ENCODE measurements at places on chromosomes 6 and 20. TPM values are rescaled to one million over a fixed set of nuclear protein-coding genes. Genes with fewer than 3 reads are reported as not detected.

TTLL9 gene
- 5.8 TPM for total RNA-seq

SLC16A10 gene
- total RNA-seq: 36.8 TPM

METTL24 gene
- total RNA-seq: 5.5 TPM

BPIFB1 gene
- total RNA-seq: 1.4 TPM

FAM83C gene
- 0.72 TPM for total RNA-seq

CENPQ gene
- total RNA-seq: 16.6 TPM

PREX1 gene
- total RNA-seq: 6.5 TPM

HLA-A gene
- total RNA-seq: 206 TPM

RRAGD gene
- 9.6 TPM for total RNA-seq

LY6G6C gene
- 3.1 TPM for total RNA-seq

FBXO5 gene
- 13.7 TPM for total RNA-seq

TDRD6 gene
- 6.7 TPM for total RNA-seq

C2 gene
- 27.0 TPM for total RNA-seq

ULBP2 gene
- 3.6 TPM for total RNA-seq

SMIM8 gene
- 17.3 TPM for total RNA-seq

GPR6 gene
- total RNA-seq: not detected

HSPA12B gene
- 13.5 TPM for total RNA-seq

FAM184A gene
- 8.7 TPM for total RNA-seq

PI3 gene
- not detected for total RNA-seq

CD83 gene
- 5.5 TPM for total RNA-seq

PAK5 gene
- 3.1 TPM for total RNA-seq

TMEM151B gene
- 0.96 TPM for total RNA-seq

ZNF76 gene
- total RNA-seq: 9.9 TPM

XKR7 gene
- total RNA-seq: 0.48 TPM

DSN1 gene
- total RNA-seq: 7.5 TPM

CCN6 gene
- 6.7 TPM for total RNA-seq

THBD gene
- 33.5 TPM for total RNA-seq

RBM24 gene
- total RNA-seq: 25.0 TPM

TPBG gene
- total RNA-seq: 5.8 TPM

FKBP1A gene
- total RNA-seq: 68.6 TPM

SIRPB1 gene
- total RNA-seq: 4.8 TPM

PNPLA1 gene
- total RNA-seq: 1.4 TPM

B3GAT2 gene
- total RNA-seq: 4.3 TPM

ME1 gene
- total RNA-seq: 6.5 TPM

STMN3 gene
- 12.5 TPM for total RNA-seq

PACSIN1 gene
- total RNA-seq: 0.72 TPM

SIGLEC1 gene
- 5.8 TPM for total RNA-seq

IPCEF1 gene
- 4.1 TPM for total RNA-seq

BPIFA1 gene
- not detected for total RNA-seq

MRPS10 gene
- total RNA-seq: 30.8 TPM

OR12D3 gene
- 3.6 TPM for total RNA-seq

POPDC3 gene
- 1.7 TPM for total RNA-seq

FOXS1 gene
- 0.72 TPM for total RNA-seq

CRIP3 gene
- 5.5 TPM for total RNA-seq

TBX18 gene
- 43.6 TPM for total RNA-seq

GRM1 gene
- total RNA-seq: 1.9 TPM

SPTLC3 gene
- total RNA-seq: 7.9 TPM

VGLL2 gene
- not detected for total RNA-seq

PLCB1 gene
- 49.1 TPM for total RNA-seq

ANGPT4 gene
- total RNA-seq: 0.24 TPM

ARG1 gene
- total RNA-seq: 8.9 TPM

SLC23A2 gene
- total RNA-seq: 12.5 TPM

Measured in umbilical cord (tissue), 2 donors.